ENCODE measurements at places on chromosomes 7 and 10.
A peak's percentile ranks its signal among the peaks of the same experiment; 100 is the strongest.

DNA sequence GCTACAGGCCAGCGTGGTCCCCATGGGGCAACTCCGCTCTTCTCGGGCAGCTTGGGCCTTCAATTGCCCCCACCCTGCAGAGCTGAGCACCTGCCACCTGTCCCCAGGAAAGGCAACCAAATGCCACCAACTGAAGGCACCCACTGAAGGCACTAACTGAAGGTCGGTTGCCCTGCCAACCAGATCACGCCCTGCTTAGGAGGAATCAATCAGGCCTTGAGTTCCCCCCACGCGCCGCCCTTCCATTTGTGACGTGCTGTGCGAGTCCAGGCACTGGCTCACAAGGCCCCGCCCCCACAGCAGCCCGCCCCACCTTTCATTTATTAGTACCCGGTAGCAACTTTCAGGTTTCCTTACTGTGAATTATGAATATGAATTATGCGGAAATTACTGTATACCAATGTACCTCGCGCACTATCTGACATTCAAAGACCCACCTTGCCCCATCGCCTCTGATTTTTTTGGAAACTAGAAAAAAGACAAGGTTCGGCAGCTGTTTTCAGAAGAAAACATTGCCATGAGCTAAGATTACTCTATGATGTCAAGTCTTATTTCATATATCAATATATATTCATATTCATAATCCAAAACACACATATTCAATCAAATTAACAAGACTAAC is 83.6 kb upstream of the ABI1 start:
- no peak for DNase-seq

GRCh38 chr7:86991771-86992191 is 67.7 kb downstream of the ELAPOR2 start:
- DNase-seq: no peak

- no peak for DNase-seq
These were observed 81.0 kb downstream of the SORCS1 start for GRCh38 chr10:107083388-107084009.

DNA sequence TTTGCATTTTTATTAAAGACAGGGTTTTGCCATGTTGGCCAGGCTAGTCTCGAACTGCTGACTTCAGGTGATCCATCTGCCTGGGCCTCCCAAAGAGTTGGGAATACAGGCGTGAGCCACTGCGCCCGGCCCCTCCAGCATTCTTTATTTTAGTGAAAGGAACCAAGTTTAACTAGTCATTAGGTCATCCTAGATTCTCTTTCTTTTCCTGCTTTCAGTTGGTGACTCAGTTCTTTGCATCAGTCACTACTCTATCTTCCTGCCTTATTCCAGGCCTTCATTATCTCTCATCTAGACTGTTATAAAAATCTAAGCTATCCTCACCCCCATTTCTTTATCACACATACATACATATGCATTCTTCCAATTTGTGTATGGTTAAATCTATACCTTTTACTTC is 63.7 kb downstream of the PRSS58 start:
- DNase-seq: no peak

DNA sequence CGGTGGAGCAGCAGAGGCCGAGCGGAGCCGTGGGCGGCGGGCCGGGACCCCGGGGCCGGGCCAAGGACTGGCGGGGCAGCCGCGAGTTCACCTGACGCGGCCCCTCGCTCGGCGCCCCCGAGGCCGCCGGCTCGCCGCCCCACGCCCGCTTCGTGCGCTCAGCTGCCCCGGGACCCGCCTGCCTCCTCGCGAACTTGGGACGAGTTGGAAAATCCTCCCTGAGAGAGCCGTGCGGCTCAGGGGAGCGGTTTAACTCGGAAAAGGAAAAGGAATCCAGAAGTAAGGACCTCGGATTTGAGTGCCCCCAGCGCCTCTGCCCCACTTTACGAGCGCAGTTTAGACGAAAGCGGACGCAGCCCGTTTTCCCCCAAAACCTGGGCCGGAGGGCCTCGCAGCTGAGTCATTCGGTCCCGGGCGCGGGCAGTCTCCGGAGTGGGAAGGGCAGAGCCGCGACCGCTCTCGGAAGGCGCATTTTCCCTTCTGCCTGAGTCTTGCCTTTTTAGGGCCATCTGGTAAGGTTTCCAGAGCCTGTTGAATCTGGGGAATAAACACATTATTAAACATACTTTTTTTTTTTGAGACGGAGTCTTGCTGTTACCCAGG is 744 bp downstream of the CREM start:
- DNase-seq: peak; percentile 81

DNA sequence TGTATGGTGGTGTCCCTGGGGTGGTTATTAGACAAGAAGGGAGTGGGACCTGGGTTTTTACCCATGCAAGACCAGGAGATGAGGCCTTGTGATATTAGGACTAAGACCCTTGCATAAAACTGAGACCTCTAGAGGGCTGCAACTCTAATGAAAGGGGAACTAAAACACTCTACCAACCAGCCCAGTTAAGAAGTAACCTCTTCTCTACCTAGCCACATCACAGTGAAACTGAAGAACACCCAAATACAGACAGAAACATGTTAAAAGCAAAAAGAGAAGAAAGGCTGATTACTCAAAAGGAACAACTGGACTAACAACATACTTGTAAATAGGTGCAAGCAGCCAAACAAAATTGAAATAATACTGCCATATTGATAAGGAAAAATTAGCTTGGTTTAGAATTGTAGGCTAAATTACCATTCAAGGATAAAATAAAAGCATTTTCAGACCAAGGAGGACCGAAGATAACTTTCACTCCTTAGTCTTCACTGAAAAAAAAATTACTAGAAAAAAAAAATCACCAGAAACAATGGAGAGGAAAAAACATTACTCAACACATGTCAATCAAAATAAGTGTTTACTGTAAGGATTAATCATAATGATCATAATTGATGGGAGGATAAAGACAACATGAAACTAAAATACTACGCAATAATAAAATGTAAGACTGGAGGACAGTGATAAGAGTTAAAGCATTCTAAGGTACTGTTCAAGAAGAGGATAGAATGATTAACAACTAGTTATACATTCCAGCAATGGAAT is 27.6 kb downstream of the ERLIN1 start:
- DNase-seq: no peak

DNA sequence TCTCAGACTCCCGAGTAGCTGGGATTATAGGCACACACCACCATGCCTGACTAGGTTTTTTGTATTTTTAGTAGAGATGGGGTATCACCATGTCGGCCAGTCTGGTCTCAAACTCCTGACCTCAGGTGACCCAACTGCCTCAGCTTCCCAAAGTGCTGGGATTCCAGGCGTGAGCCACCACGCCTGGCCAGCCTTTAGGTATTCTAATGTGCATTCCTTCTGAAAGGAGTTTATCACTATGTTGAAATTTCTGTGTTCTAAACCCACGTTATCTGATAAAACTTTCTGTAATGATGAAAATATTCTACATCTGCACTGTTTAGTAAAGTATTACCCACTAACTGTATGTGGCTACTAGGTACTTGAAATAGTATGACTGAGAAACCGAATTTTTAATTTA is 110.6 kb upstream of the IMMP2L start:
- no peak for DNase-seq

GRCh38 chr7:94893661-94894060 is 13.7 kb upstream of the PPP1R9A start:
- DNase-seq: no peak

DNA sequence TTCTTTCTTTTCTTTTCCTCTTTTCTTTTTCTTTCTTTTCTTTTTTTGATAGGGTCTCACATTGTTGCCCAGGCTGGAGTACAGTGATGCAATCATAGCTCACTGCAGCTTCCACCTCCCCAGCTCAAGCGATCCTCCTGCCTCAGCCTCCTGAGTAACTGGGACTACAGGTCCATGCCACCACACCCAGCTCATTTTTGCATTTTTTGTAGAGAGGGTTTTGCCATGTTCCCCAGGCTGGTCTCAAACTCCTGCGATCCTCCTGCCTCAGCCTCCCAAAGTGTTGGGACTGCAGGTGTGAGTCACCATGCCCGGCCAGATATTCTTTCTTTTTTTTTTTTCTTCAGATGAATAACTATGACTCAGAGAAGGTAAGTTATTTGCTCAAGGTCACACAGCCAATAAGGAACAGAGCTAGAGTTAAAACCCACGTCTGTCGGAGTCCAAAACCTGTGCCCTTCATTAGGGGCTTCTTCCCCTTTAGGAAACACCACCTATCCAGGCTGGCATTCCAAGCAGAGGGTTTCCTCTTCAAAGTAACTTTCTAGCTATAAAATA is 28.1 kb upstream of the DNMBP start:
- DNase-seq: no peak
